Gastroesophageal sphincter (tissue), 4 donors: ENCODE measurements at places on chromosomes 2 and 18. TPM values are rescaled to one million over a fixed set of nuclear protein-coding genes. Genes with fewer than 3 reads are reported as not detected.
A peak's percentile ranks its signal among the peaks of the same experiment; 100 is the strongest.

- ATAC-seq = no peak
Observed at GRCh38 chr2:121897335-121897970, 142.0 kb downstream of the TSN start.

DNA sequence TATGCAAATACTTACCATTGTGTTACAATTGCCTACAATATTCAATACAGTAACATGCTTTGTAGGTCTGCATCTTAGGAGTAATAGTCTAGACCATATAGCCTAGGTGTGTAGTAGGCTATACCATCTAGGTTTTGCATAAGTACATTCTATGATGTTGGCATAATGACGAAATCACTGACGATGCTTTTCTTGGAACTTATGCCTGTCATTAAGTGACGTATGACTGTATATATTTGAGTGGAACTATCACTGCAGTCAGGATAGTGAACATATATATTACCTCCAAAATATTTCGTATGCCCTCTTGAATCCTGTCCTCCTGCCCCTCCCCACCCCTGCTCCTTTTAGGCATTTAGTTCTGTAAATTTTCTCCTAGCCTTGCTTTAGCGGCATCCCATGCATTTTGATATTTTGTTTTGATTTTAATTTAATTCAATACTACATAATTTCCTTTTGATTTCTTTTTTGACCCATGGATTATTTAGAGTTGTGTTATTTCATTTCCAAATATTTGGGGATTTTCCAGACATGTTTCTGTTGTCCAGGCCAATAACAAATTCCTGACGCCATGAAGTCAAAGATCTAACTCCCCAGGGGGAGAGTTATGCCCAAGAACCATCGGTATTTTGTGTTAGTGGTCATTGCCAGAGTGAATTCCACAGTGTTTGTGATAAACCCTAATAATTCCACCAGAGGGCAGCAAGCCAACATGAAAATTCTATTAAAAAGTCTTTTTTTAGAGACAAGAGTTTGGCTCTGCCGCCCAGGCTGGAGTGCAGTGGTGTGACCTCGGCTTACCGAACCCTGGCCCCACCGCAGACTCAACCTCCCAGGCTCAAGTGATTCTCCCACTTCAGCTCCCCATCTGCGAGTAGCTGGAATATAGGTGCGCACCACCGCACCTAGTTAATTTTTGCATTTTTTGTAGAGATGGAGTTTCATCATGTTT is 24.2 kb upstream of the CASP8 start:
- ATAC-seq = peak; percentile 49

DNA sequence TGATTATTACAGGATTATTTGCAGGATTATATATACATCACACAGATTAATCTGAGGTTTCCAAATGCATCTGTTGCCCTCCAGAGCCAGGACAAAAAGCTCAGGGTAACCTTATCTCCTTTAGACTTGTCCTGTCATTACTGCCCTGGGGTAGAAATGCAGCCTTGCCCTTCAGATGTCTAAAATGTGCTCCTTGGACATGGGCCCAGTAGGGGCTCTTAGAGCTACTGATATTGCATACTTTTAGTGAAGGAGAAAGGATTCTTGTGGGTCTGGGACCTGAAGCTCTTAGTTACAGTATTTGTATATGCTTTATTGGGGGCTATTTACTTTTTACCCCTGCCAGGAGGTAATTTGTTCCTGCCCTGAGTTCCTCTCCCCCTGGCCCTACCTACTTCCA is 56.1 kb downstream of the PRKRA start:
- ATAC-seq = no peak

DNA sequence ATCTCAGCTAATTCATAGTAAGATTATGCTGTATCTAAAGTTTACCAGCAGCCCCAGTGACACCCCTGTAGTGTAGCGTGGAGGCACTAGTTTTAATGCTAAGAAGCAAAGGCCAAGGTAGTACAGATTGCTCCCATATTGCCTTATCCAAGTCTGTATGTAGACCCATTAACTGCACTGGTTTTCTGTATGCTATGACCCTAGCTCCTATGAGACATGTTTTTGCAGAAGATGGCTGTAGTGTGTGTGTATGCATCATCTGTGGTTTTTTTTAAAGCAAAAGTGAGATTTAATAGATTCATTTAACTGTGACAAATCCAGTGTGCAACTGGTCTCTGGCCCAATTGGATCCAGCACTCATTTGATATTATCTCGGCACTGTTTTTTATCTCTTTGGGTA is 86.5 kb downstream of the HAUS1 start:
- no peak for ATAC-seq

DNA sequence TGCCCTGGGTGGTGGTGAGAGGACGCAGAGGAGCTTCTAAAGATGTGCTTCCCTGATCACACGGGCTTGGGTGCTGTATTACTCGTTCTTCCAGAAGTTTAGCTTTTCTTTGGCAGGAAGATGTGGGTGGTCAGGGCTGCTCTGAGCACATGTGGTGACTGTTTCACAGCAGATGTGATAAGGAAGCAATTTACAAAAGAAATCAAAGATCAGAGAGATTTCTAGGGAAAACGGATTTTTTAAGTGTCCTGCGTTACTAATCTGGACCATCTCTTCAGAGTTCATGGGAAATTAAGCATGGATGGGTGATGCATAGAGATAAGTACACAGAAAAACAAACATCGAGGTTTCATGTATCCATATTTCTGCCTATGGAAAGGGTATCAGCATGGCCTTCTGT is 99.4 kb downstream of the WDSUB1 start:
- ATAC-seq = no peak

GRCh38 chr2:134319596-134320254 is 65.9 kb downstream of the MGAT5 start:
- no peak for ATAC-seq

GRCh38 chr2:219918944-219919343 is 291.5 kb downstream of the SLC4A3 start:
- no peak for ATAC-seq

DNA sequence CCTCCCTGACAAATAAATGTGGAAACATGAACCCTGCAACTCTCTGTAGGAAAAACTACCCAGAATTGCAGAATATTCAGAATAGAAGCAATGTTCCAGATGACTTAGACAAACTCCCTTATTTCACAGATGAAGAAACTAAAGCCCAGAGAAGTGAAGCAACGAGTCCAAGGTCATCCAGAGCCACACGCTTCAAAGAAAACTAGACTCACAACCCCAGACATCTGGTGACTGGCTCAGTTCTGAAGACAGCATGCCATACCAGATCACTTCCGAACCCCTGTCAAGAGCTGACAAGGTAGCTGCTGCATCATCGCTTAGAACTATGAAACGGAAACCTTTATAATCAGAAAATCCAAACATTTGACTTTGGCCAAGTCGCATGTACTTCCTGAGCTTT is 101.3 kb downstream of the PID1 start:
- peak; percentile 63 for ATAC-seq

The SP140L gene
- 6.1 TPM for total RNA-seq

The INO80B gene
- total RNA-seq = 26.4 TPM

The ZNG1B gene
- 49.2 TPM for total RNA-seq

The EPB41L3 gene
- 42.0 TPM for total RNA-seq

The MDH1B gene
- not detected for total RNA-seq

The PROKR1 gene
- not detected for total RNA-seq

The VWC2L gene
- not detected for total RNA-seq

The COMMD1 gene
- total RNA-seq = 50.4 TPM
